CD4-positive, alpha-beta T cell treated with Interleukin-2 at 100 ng/mL for 4 hours (primary cell): ENCODE measurements at places on chromosomes 1 and 21.

GRCh38 chr1:27795601-27796000, 22.6 kb downstream of the STX12 start:
- DNase-seq, result no peak

- no peak for DNase-seq
These were observed 67.4 kb upstream of the STUM start for GRCh38 chr1:226481133-226481532.

- peak; percentile 67 for DNase-seq
These were observed 3.3 kb downstream of the CNST start for GRCh38 chr1:246569248-246570238.

DNA sequence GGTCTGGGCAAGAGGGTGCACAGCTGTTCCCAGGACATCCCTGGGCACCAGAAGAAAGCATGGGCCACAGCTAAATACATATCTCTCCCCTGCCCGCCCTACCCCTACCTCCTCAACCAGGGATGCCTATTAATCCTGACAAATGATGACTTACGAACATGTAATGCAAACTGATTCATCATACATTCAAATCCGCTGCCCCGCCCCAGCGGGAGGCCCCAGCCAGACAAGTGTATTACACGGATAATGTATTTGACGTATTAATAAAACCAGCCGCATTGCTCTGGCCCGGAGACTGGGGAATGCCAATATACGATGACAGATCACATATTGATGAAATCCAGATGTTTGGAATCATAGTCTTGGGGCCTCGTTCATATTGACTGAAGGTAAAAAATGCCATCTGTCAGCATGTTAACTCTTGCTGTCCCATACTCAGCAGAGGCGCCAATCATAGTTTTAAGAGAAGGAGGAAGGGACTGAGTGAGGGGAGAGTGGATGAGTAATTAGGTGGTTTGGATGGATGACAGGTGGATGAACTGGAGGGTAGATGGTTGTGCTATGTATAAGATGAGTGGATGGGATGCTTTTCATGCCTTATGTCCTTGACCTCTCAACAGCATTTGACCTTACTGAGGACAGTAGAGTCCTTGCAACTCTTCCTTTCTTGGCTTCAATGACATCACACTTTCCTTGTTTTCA, 68.2 kb downstream of the TMEM53 start:
- DNase-seq, result no peak

- DNase-seq, result no peak
These were observed 5.7 kb upstream of the GALE start for GRCh38 chr1:23806280-23806679.

DNA sequence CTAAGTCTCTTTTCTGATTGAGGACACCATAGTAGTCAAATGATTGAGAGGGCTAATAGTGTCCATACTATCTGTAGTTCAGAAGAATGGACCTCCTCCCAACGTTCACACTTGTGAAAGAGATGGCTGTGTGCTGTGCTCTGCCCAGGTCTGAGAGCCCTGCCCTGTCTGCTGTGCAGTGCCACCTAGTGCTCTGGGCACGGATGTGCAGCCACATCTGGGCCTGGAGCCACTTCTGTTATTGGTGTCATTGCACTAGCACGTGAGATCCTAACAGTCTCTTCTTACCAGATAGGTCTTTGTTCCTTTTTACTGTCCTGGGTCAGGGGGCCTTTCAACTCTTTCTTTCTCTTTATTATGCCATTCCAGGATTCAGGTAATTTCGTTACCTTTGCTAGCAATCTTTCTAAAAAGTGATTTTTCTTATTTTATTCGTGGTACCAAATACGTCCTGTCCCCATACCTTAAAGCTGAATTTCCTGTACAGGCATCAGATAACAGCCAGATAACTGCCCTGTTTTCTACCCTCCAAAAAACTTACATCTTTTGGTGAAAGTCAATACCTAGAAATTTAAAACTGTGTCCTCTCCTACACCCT, 21.7 kb downstream of the INTS3 start:
- peak; percentile 85 for DNase-seq

- DNase-seq, result no peak
These were observed 88.4 kb downstream of the PDE4B start for GRCh38 chr1:65881067-65881594.

DNA sequence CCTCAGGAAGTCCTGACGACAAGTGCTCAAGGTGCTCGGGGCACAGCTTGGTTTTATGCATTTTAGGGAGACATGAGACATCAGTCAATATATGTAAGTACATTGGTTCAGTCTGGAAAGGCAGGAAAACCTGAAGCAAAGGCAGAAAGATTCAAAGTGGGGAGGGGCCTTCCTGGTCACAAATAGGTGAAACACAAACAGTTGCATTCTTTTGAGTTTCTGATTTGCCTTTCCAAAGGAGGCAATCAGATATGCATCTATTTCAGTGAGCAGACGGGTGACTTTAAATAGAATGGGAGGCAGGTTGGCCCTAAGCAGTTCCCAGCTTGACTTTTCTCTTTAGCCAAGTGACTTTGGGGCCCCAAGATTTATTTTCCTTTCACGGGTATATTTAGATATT, 8.9 kb upstream of the RNF187 start:
- no peak for DNase-seq

DNA sequence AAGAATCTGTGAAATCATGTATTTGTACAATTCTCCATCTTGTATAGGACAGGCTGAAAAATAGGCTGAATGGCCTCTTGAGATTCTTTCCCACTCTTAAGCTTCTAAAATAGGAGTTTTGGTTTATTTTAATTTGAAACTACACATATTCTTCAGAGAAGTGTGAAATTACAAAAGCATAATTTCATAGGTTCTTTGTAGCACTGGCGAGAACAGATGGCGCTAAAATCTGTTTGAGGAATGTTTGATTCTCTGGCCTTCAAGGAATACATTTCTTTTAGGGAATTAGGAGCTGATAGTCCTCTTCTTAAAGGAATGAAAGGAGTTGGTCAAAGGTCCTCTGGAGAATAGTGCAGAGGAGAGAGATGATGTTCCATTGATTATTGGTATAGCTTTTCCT, 44.9 kb downstream of the CC2D1B start:
- no peak for DNase-seq

- no peak for DNase-seq
These were observed 601 bp downstream of the CCT8 start for GRCh38 chr21:29072873-29073221.

DNA sequence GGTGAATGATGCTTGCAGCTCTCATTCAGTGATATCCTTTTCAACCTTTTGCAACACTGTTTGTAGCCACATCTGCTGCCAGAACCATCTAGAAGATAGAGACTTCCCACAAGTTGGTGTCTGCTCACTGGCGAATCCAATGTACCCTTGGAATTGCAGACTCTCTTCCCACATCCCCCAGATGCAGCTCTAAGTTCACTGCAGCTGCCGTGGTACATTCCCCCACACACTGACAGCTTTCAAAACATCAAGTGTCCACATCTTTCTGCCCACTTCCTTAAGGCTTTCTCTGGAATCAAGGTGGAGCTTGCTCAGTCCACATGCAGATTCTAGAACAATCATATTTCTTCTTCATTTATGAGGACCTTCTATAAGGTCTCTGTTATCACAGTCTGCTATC, 99.2 kb downstream of the PLPPR4 start:
- DNase-seq, result no peak

DNA sequence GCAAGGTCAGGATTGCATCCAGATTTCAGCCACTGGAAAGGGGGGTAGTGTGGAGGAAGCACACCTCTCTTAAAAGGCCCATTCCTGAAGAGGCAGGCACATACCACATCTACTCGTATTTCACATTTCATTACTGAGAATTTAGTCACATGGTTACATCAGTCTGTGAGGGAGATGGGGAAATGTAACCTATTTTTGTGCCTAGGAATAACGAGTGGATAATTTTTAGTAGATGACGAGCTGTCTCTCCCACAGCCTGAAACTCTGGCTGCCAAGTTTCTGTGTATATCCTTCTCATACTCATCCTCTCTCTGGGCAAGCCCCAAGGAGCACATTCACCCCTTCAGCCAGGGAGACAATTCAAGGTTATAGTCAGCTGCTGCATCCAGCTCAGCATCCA, 10.3 kb upstream of the C21orf91 start:
- DNase-seq, result no peak

DNA sequence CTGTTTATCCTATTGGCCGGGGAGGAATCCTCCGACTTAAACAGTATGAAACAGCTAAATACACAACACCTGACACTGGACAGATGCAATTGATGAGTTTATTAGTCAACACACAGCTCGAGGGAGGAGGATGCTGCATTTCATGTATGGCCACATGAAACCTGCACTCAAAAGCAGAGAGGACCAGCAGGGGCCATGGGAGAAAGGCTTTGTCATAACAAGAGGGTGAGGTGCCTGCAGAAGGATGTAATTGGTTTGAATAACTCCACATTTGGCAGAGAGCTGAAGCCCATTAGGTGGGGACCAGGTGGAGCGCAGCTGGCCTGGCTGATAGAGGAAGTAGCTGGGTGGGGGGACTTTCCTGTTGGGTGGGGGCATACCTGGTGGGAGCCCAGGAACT, 599.1 kb downstream of the PTPRU start:
- no peak for DNase-seq

- DNase-seq, result no peak
These were observed 15.9 kb downstream of the MCM3AP start for GRCh38 chr21:46269466-46269865.

DNA sequence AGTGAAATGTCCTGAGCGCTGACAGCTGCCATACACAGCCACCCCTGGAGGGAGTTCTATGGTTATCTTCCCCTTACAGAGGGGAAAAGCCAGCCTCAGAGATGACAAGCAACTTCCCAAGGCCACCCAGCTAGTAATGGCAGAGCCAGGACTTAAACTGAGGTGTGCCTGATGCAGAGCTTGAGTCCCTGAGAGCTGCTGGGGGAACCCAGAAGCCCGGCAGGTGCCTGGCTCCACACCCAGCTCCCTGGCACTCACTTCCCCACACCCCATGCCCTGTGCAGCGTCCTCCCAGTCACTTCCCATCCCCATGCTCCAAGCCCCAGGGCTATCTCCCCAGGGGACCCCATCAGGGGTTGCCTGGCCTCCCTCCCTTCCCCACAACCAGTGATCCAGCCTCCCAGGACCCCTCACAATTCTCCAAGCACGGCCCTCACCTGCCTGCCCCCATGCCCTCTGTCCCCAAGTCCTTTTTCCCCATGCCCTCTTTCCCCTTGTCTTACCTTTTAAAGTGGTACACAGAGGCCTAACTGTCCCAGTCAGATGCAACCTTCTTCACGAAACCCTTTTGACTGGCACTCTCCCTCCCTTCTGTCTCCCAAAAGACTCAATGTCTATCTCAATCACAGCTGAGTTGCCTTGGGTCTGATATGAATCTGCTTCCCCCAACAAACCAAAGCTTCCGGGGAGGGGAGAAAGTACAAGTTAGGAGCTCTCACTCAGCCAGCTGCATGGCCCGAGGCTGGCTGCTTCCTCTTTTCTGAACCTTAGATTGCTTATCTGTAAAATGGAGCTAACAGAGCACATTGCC, 39.8 kb upstream of the LRP8 start:
- DNase-seq, result peak; percentile 52

DNA sequence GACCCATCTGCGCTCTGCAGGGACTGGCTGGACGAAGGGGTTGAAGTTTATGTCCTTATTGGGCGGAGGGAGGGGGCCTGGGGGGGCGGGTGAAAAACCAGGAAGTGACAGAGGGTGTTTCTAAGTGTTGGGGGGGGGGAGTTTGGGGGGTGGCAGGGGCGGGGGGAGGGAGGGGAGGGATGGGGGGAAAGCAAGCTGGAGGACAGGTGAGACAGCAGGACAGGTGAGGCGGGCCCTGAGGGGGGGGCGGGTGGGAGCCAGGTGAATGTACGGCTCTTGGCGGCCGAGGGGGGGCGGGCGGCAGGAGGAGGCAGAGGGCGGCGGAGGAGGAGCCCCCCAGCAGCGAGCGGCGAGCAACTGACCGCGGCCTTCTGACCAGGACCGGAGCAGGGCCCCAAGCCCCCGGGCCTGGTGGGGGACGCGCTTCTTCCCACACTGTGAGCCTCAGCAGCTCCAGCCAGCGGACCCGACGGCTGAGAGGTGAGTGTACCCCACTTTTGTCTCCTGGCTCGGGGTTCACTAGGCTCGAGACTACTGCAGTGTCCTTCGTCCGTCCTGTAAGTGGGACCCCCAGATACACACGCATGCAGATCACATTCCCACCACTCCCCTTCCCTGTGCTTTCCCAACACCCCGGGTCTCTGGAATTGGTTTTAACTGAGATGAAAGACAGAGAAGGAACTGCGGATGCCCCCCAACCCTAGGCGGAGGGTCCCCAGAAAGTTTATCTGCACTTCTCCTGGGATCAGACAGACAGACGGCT, at the start of gene ZBTB7B:
Gene ZBTB7B (plus strand): TSS at position 339 of the 763 bp plus-strand sequence. CDS start 11,859 bp downstream, outside the sequence.
- DNase-seq, result no peak

DNA sequence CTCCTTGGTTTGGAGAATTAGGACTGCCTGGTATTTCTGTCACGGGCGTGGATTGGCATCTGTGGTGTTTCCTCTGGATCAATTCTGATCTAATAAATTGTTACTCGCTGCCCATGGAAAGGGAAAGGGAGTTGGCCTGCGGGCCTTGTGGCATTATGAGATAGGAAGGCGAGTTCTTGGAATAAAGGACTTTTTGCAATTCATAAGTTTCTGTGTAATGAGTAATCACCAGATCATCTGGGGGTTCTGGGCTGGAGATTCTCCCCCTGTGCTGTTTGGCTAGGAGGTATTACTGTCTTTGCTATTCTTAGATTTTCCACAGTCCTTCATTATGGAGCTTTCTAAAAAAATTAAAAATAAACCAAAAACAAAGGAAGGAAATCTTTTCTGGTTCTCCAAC, 315.9 kb downstream of the CAMTA1 start:
- no peak for DNase-seq
